ENCODE measurements at places on chromosomes 5 and 9. TPM values are rescaled to one million over a fixed set of nuclear protein-coding genes. Genes with fewer than 3 reads are reported as not detected.

Gene KCNN2
- total RNA-seq: not detected

Gene AK3
- total RNA-seq: 114 TPM

Gene KCNIP1
- total RNA-seq: not detected

Gene SLC34A3
- total RNA-seq: not detected

Gene KIAA0825
- total RNA-seq: 0.03 TPM

Gene HTR1A
- total RNA-seq: not detected

Gene PCDHGC4
- not detected for total RNA-seq

Gene HAVCR2
- not detected for total RNA-seq

Gene SLC25A2
- not detected for total RNA-seq

Gene LCNL1
- not detected for total RNA-seq

Gene IFNE
- total RNA-seq: 0.52 TPM

Gene GNG10
- total RNA-seq: 8.6 TPM

Gene SLC31A1
- total RNA-seq: 13.4 TPM

Gene PCDHB16
- 0.05 TPM for total RNA-seq

Gene ATP10B
- 7.4 TPM for total RNA-seq

Gene DRD1
- total RNA-seq: not detected
